EL (cell line): ENCODE measurements at places on chromosomes 3 and 15.

DNA sequence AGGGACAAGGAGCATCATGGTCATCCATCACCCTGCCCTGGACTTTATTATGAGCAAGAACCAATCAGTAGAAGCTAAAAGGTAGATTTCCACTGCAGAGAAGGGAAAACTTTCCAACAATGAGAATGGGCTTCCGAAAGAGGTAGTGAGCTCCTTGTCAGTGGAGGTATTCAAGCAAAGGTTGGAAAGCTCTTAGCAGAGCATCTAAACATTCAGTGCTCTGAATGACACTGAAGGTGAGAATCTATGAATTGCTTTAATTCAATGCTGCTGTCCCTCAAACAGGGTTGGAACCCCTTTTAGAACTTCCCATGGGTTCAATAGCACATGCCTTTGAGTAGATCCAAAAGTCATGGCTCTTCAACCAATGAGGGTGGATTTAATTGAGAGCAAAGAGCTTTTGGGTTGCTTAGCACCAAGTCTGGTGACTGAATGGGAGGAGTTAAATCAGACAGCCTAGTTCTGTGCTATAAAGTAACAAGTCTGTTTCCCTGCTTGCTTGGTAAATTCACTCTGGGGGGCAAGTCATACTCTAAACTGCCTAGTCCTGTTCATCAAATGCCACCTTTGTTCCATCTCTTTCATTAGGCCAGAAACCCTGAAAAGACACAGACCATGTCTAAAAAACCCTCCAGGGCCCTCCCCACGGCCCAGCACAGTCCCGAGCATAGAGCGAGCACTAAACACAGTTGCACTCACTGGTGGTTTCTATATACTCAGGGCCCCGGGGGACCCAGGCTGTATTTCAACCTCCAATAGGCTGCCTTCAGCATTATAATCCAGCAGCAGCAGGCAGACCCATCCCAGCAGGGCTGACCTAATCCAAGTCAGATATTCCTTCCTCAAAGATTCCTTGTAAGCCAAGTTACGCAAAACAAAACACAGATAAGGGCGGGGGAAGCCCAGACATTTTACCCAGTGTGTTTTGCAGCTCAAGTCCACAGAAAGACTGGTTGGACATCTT lies 161.2 kb downstream of the MEGF11 start:
- DNase-seq: no peak

- DNase-seq: no peak
These were observed 12.5 kb downstream of the ZBTB47 start for GRCh38 chr3:42666022-42666421.

DNA sequence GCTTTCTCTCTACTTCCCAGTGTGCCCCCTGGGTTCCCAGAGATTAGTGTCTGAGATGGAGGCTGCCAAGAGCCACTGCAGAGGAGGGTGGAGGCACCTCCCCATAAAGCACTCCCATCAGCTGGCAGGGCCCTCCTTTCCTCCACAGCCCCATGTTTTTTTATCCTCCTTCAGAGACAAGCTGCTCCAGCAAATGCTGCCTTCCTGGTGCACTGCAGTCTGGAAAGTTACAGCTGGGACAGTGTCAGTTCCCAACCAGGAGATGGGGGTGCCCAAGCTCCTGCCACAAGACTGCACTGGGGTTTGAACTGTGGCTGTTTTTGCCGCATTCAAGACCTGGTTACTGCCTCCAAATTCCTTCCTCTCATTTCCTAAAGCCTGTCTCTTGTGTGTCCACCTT lies 206.1 kb downstream of the CADPS start:
- no peak for DNase-seq

DNA sequence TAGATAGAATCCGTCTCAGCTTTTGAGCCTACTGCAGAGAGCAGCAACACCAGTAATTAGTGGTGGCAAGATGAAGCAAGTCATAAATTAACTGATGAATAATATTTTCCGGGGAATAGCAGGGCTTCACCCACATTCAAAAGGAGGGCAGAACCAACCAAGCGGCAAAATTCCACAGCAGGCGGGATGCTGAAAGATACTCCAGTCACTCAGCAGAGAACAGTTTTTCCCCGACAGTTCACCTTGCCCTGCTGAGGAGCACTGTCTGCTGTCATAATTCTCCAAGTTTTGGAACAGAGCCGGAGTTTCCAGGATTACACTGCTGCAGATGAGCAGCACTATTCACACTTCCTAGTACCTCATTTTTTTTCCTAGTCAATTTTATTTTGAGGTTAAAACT lies 274.7 kb downstream of the CD47 start:
- no peak for DNase-seq

GRCh38 chr15:95843241-95843910 lies 487.1 kb upstream of the NR2F2 start:
- peak; percentile 73 for DNase-seq

GRCh38 chr3:87088993-87089841 lies 98.3 kb upstream of the VGLL3 start:
- DNase-seq: peak; percentile 90

- DNase-seq: no peak
These were observed 9.7 kb downstream of the RLBP1 start for GRCh38 chr15:89211678-89212170.

GRCh38 chr3:136929977-136930670 lies 27.7 kb upstream of the IL20RB start:
- no peak for DNase-seq

- DNase-seq: peak; percentile 97
These were observed 79.0 kb downstream of the IGF1R start for GRCh38 chr15:98727115-98728040.

- DNase-seq: no peak
These were observed 3.1 kb downstream of the CIDEC start for GRCh38 chr3:9876991-9877390.

DNA sequence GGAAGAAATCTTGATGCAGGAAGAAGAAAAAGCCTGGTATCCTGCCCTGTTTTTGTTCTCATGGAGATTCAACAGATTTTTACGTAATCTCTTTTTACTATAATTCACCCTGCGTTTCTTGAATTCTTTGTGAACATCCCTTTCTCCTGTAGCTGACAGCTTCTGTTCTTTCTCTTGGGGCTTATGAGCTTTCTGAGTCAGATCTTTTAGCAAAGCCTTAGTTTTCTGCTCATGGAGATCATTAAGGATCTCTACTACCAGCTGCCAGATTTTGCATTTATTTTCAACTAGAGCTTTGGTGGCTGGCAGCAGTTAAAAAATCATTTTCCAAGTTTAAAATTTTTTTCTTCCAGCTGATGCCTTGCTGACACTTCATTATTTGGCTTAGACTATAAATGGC lies 51.6 kb downstream of the MOBP start:
- DNase-seq: no peak
